ENCODE measurements at places on chromosomes 2 and 18.

GRCh38 chr2:122451040-122451439 lies 695.6 kb downstream of the TSN start:
- no peak for DNase-seq

DNA sequence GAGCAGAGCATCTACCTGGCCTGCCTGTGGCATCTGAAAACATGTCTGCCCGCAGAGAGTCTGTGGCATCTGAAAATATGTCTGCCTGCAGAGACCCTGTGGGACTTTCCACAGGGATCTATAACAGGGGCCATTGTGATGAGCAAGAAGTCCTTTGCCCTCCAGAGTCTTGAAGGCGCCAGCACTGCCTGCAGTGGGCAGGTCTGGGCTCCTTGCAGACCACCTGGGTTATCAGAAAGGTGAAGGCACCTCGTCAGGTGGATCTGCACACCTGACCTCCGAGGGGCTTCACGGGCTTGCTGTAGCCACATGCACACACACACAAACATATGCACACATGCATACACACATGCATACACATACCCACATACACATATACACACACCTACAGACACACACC lies 189.5 kb upstream of the HDAC4 start:
- DNase-seq, result no peak

GRCh38 chr2:182920631-182921056 lies 54.2 kb upstream of the FRZB start:
- no peak for DNase-seq

DNA sequence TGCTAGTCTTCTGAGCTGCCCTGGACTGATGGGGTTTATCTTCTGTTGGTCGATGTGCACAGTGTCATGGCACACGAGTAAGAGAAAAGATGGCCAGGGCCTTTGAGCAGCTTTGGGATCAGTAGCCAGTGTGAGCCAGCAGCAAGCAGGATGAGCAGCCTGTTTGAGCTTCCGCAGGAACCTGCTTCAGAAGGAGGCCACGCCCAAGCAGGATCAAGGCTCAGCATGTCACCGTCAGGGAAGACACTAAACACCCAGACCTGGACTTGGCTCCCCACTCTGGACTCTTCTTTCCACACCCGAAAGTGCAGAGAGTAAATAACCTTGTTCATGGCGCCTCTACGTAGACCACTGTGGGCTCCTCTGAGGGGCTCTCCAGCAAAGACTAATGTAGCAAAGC lies 25.2 kb upstream of the ASB1 start:
- no peak for DNase-seq

- no peak for DNase-seq
Measured at GRCh38 chr2:74307720-74308119, 35.5 kb downstream of the SLC4A5 start.

- DNase-seq, result no peak
Measured at GRCh38 chr2:1628893-1629292, 115.4 kb downstream of the PXDN start.

GRCh38 chr2:180056367-180057118 lies 49.4 kb upstream of the CWC22 start:
- DNase-seq, result no peak

- no peak for DNase-seq
Measured at GRCh38 chr18:23832911-23833310, 143.7 kb downstream of the LAMA3 start.

DNA sequence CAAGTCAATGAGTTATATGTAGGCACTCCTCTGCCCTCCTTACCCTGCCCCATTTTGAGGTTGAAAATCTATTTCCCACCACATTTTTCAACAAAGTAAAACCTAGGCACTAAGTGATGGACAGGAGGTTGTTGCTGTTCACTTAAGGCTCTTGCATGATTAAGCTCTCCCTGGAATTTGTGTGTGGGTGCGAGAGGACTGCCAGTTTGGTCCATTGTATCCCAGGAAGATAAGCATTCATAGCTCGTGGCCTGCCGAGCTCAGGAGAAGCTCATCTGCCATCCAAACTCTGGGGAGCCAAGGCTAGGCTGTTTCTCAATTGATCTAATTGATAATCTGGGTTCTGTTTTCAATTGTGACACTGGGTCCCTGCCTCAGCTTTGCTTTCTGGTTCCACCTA lies 4.7 kb upstream of the MAP4K4 start:
- no peak for DNase-seq

- DNase-seq, result no peak
Measured at GRCh38 chr18:43077510-43078308, 37.8 kb downstream of the RIT2 start.

- no peak for DNase-seq
Measured at GRCh38 chr2:241924909-241925250, 55.4 kb downstream of the RTP5 start.

- DNase-seq, result no peak
Measured at GRCh38 chr2:62296832-62297623, 101.1 kb downstream of the B3GNT2 start.

DNA sequence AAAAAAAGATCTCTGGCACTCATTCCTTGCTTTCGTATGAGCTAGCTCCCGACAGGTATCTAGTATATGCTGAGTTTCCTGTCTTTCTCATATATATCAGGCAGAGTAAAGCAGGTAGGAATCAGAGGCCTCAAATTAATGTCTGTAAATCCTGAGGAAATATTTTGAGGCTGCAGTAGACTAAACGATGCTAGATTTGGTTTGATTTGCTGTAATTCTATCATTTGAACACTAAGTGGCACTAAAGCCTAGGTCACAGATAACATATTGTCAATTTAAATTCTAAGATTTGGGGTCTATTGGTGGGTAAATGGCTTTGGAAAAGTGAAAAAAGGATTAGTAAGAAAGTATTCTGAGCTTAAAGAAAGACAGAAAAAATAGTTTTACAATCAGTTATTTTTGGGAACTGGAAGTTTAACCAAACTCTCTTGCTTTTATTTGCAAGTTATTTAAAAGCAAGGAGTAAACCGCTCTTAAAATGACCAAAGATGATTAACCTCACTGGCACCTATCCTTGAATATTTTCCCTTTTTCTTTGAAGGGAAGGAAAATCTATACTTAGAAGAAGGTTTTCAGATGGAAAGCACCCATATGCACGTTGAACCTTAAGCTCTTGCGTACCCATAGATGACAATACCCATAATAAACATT lies 37.6 kb upstream of the SLC4A10 start:
- DNase-seq, result no peak

DNA sequence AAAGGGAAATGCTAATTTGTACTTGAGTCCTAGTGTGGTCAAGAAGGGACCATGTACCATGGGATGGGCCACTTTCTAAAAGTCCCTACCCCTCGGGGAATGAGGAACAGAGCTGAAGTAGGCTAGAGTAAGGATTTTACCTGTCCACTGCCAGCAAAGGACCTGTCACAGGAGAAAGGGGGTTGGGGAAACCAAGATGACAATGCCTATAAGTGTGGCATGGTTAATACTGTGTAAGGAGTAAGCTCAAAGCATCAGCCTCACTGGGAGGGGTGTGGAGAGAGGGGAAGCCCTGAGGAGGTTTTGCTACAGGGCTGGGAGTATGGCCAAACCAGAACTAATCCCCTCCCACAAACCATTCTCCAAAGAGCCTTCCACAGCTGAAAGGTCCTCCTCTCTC lies 15.8 kb downstream of the GKN2 start:
- DNase-seq, result no peak

DNA sequence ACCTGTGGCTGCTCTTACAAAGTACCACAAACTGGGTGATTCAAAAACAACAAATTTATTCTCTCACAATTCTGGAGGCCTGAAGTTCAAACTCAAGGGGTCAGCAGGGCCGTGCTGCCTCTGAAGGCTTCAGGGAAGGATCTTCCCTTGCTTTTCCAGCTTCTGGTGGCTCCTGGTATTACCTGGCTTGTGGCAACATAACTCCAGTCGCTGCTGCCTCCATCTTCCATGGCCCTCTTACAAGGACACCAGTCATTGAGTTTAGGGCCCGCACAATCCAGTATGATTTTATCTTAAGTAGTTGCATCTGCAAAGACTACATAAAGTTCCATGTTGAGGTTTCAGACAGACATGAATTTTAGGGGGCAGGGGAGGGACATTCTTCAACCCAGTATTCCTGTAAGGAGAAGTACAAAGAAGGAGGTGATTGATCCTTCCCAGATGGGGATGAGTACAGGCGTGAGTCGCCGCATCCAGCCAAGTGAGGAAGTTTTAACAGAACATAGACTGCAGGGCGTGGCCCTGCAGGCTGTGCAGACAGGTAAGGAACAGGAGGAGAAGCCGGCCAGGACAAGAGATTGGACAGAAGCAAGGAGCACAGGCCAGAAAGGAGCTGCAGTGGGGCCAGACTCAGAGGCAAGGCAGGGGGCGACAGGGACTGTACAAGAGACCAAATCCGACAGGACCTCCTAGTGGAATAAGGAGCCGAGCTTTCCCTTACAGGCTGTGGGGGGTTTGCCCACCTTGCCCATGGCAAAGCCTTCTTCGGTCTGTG lies 44.4 kb upstream of the BZW1 start:
- no peak for DNase-seq
